ENCODE measurements at places on chromosomes 4 and X.

DNA sequence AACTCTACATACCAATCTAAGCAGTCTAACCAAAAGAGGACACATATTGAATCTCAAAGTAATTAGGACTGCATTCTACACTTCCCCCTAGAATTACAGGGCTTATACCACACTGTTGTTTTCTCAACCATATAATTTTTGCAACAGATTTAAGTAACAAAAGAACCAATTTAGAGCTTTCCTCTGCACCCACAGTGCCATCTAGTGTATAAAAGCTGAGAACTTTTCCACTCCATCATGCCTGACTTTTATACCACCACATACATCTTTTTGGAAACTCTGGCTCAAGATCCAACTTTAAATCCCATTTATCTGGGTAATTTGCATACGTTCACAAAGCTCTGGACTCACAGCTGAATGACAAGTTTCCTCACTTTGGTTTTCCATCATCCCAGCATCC, 99.5 kb downstream of the EFHC2 start:
- DNase-seq: no peak

- DNase-seq: no peak
Measured at GRCh38 chr4:111028795-111029194, 405.9 kb upstream of the PITX2 start.

- DNase-seq: no peak
Measured at GRCh38 chrX:29581223-29581622, 634.1 kb upstream of the MAGEB2 start.

DNA sequence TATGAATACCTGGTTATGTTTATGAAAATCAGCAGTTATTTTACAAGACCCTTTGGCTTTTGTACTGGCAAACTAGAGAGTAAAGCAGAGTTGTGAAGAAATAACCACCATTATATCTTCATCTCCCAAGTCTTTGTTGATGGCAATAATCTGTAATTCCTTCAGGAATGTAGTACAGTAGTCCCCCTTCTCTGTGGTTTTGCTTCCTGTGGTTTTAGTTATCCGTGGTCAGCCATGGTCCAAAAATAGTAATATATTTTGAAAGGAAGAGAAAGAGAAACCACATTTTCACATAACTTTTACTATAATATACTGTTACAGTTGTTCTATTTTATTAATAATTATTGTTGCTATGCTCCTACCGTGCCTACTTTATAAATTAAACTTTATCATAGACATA, 27.8 kb downstream of the BANK1 start:
- DNase-seq: no peak

DNA sequence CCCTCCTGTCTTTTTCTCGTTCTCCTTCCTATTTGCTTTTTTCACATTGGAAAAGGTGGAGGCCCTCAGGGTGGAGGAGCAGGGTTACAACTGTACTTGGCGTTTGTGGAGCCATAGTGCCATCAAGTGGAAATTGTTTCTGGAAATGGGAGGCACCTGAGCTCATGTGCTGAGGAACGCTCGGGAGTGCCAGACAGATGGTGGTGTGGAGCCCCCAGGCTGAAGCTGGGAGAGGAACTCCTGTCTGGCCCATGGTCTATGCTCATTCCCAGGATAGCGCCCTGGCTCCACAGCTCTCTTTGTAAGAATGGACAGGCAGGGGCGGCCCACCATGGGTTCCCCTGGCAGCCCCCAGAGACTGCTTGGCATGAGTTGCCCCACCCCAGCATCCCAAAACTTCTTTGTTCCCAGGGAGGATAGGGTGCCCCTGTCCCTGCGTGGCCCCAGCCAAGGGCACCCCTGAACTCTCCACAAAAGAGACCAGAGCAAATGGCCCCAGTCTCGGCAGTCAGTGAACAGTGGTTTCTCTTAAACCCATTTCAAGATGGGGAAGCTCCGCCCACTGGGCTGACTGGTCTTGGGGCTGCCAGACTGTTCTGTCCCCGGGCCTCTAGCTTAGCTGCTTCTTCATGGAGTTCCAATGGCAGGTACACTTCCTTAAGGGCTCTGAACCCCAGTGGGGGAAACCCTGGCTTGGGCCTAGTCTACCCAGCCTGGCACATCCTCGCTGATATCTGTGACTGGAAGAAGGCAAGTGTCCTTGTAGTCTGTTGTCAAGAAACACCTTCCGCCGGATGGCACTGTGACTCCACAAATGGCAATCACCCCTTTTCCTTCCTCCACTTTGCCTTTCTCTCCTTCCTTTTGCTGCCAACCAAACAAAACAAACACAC, 70.1 kb downstream of the NBDY start:
- DNase-seq: no peak

- no peak for DNase-seq
Measured at GRCh38 chr4:82975792-82976191, 34.8 kb downstream of the LIN54 start.

DNA sequence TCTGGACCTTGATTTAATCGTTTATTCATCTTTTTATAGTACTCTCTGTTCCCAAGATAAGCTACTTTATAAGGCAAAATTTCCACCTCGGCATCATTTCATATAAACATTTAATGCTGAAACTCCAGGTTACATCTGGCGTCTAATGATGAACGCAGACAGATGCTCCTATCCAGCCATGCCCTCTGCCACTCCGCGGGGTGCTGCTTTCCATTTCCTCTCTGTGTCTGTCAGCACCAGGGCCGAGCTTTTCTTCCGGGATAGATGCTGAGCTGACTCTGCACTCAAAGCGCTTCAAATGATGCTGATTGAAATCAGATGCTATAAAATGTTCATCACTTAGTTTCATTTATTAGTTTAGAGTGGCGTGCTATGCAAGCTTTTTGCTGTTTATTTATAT, 80.5 kb upstream of the HELT start:
- DNase-seq: no peak

DNA sequence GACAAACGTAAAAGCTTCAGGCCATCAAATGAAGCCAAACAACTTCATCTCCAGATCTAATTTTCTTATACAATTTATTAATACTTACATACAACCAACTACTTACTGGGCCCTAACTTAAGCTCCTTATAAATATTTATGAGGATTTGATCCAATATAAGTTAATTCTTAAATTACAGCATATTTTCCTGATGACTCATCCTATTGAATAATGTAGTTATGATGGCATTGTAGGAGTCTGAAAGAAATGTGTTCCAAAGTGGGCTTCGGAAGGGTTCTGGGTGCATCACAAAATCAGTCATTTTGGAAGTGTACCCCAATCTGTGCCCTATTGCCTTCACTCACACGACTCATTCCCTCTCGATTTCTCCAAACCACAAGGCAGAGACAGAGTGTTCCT, 455.1 kb upstream of the CTSO start:
- DNase-seq: no peak

DNA sequence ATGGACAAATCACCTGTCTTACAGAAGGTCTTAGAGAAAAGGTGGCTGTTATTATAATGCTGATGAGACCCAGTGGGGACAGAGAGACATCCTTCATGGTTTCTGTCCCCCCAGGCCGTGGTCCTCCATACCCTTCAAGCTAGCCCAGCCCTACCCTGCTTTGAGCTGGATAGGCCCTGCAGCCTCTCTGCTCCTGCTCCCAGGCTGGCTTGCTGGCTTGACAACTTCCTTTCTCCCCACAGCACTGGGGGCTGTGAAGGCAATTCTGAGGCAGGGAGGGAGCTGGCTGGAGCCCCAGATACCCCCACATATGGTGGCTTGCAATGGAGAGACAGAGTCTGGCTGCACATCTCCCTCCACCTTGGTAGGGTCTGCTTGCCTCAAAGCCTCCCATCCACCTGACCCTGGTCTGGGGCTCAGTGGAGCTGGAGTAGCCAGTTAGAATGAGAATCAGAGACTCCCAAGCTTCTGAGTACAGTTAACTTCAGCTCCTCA, 118.2 kb downstream of the PJA1 start:
- DNase-seq: no peak

DNA sequence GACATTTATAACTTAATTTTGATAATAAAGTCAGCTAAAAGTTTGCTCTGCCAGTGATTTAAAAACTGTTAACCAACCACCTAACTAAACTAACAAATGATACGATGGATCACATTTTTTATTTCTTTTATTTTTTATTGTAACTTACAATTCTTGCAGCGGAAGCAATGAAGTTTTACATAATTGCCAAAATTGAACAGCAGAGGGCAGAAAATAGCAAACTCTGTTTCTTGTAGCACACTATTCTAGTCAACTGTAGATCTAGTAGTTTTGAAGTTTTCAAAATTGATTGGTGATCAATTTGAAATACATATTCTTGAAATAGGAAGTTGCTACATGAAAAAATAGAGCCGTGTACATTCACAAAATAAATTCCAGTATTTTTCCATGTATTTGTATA, 2.8 kb upstream of the GRIA2 start:
- DNase-seq: no peak

DNA sequence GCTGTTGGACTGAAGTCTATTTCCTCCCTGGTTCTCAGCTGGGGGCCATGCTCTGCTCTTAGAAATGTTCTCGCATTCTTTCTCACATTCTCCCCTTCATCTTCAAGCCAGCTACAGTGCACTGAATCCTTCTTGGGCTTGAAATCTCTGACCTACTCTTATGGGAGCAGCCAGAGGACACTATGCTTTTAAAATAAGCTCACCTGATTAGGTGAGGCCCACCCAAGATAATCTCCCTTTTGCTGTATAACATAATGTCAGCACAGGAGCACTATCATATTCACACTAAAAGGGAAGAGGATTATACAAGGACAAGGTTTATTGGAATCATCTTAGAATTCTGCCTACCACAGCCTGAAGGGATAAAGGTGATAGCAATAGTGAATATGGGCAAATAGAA, 146.3 kb downstream of the ZNF674 start:
- DNase-seq: no peak

DNA sequence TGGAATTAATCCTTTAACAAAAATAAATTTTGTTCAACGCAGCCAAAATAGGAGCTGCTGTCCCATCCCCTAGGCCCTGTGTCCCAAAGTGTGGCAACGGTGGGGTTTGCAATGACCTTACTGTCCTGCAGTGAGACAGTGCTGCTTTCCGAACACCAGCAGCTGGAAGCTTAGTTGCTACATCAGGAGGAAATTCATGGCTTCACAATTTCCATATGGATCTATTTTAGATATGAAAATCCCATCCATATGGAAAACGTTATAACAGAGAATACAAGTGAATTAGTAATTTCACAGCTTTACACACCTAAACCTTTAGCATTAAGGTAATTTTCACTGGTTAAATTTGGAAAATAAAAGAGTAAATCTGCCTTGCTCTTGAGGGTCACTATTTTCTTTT, 396.3 kb upstream of the TENM3 start:
- no peak for DNase-seq

DNA sequence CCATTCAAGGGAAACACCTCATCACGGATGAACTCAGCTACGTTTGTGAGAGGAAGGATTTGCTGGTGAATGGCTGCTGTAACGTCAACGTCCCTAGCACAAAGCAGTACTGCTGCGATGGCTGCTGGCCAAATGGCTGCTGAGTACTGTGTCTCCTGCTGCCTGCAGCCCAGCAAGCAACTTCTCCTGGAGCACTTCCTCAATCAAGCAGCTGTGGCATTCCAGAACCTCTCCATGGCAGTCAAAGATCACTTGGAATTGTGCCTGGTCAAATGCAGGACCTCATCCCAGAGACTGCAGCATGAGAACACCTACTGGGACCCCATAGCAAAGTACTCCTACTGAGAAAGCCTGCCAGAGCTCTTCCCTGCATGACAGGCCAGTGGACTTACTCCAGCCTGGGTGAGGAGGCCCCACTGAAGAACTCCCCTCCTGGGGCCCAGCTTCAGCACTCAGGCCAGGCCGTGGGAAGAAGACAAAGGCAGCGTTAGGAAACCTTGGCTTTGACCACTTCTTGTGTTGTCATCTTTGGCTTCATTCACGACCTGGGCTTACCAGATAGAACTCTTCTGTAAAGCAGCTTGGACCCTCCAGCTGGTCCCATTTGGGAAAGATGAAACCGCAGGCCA, 244.3 kb downstream of the RBMX2 start:
- no peak for DNase-seq

- no peak for DNase-seq
Measured at GRCh38 chrX:118418811-118419251, 72.9 kb downstream of the WDR44 start.

- DNase-seq: no peak
Measured at GRCh38 chr4:92074839-92075238, 228.9 kb upstream of the GRID2 start.

DNA sequence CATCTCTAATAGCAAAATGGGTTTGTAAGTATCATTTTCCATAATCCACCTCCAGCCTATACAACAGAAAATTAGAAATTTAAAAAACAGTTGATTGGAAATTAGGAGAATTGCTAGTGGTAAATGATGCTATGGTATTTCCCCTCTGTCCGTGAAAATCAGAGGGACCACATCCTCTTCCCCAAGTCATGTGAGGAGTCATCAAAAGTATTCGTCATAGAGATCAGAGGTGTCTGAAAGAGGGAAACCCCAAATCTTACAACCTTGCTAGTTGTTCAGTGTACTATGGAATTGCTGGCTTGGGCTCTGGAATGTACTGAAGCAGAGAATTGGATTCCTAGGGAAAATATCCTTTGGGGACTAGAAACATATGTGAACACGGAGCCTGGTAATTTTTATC, 241.4 kb upstream of the ARHGAP24 start:
- no peak for DNase-seq

DNA sequence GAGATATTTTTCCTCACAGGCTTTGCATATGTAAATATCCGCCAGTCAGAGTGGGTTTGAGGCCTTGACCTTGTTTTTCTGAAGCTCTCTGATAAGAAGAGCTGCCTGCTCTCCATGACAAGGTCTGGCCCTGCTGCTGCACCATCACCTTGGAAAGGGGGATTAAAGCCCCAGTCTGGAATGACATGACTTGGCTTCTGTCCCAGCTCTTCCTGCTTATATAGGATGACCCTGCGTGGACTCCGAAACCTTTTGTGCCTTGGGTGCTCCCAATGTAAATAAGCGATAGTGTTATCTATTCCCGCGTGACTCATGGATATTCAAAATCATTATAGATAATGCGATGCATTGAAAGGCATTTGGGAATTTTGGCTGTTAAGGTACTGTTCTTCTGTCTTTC, 139.3 kb downstream of the BMPR1B start:
- no peak for DNase-seq

DNA sequence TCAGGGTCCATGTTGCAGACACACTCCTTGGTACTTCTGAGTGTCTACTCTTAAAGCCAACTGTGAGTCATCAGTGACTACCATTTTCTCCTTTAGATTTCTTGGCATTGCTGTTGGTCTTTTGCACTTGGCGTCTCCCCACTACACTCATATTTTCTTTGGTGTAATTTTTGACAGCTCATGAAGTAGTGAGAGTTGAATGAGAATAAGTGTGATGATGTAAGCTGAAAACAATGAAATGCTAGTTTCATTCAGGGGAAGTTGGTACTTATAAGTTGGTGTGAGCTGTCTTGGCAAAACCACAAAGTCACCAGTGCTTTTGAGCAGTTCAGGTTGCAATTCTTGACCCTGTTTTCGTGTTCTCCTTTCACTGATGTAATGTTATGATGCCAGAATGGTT, 142.9 kb upstream of the ARX start:
- DNase-seq: no peak

Data from stimulated activated naive CD4-positive, alpha-beta T cell treated with Interleukin-2 at 50 U/mL for 16 hours (primary cell).